HCT116 (cell line): ENCODE measurements at places on chromosomes 5 and 9. TPM values are rescaled to one million over a fixed set of nuclear protein-coding genes. Genes with fewer than 3 reads are reported as not detected.

Gene ARL14EPL
- 22.9 TPM for total RNA-seq

Gene HAPLN1
- total RNA-seq: 0.05 TPM

Gene STKLD1
- 0.37 TPM for total RNA-seq

- no peak for DNase-seq
Observed at GRCh38 chr5:106171708-106172107, 1499.0 kb downstream of the EFNA5 start.

Gene EIF4EBP3
- total RNA-seq: 6.0 TPM

Gene CA9
- total RNA-seq: 8.5 TPM

DNA sequence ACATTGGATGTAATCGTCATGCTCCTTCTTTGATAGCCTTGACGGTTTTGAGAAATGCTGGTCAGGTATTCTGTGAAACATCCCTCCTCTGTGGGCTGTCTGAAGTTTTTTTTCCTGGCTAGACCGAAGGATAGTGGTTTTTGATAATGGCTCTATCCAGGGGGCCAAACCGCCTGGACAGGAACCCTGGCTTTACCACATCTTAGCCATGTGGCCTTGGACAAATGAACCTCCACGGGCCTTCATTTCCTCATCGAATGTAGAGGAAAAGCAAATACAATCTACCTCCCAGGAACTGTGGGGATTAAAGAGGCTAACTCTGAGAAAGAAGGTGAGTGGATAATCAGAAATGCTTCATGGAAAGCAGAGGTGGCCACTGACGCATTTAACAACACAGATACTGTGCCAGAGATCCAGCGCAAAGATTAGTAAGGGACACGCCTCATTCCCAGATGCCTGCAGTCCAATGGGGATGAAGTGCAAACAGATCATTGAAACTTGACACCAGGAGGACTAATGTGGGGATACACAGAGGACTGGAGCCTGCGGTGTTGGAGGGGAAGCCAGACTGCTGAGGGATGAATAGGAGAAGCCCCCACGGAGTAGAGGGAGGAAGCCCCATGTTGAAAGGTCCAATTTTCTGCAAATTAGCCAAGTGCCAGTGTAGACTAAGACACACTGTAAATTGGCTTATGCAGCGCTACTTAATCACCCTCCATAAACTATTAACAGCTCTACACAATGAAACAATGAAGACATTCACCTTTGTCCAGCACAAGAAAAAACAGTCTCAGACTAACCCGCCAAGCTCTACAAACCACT lies 41.6 kb downstream of the MYO10 start:
- DNase-seq: peak; percentile 89
